ENCODE measurements at places on chromosomes 6 and 20. TPM values are rescaled to one million over a fixed set of nuclear protein-coding genes. Genes with fewer than 3 reads are reported as not detected.

The DDO gene
- 0.07 TPM for total RNA-seq

The BCAS4 gene
- 11.5 TPM for total RNA-seq

- no peak for DNase-seq
These were observed 161.3 kb downstream of the MEI4 start for GRCh38 chr6:77814119-77814518.

DNA sequence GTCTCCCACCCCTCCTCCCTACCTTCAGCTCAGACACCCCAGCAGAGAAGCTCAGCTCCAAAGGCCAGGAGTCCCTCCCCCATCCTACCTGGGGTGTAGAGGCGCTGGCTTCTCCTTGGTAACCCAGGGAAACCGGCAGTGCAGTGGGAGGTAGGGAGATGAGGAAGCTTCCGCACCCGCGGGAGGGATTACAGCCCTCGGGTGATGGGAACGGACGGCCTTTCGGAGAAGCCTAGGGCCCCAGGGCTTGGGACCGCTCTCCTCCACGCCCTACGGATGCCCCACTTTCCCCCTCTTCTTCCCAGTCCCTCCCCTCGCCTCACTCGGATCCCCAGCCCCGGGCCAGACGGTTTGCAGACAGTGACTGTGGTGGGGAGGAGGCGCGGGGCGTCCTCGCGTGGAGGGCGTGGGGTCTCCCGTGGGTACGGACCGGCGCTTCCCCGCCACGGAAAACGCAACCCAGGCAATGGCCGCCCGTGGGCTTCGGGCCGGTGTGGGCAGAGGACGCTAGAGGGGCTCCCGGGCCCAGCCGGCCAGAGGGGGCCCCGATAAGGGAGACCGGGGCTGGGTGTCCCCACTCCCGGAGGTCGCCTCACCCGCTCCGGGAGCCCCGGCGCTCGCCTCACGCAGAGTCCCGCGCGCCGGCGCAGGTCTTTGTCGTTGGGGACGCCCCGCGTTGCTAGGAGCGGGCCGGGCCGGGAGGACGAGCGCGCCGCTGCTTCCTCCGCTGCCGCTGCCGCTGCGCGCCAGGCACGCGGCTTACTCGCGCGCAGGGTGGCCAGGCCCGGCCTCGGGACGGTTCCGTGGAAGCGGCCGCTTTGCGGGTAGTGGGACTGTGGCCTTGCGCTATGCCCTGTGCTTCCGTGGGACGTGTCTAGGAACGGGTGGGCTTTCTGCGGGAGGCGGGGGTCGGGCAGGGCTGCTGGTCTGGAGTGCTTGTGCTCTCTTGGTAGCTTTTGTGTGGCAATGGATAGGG is 15.8 kb downstream of the AARS2 start:
- no peak for DNase-seq

- DNase-seq, result no peak
These were observed 183.1 kb upstream of the RALGAPA2 start for GRCh38 chr20:20895537-20895936.

DNA sequence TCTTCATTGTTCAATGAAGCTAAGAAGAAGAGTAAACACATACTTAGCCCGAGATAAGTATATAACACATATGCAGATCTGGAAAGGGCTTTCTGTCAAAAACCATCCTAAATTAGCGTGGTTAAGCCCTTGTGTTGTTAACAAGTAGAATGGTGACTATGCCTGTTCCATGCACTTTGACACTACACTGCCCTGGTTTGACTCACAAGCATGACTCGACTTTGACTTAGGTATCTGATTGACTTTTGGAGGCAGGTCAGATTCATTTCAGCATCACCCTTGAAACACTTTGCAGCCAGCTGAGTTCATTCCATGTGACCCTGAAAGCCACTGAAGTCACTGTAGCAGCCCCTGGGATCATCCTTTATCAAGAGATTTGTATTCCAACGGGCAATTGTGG is 239.8 kb downstream of the TBX18 start:
- no peak for DNase-seq
